ENCODE measurements at places on chromosomes 11 and 22. TPM values are rescaled to one million over a fixed set of nuclear protein-coding genes. Genes with fewer than 3 reads are reported as not detected.

Gene VWCE
- 4.6 TPM for total RNA-seq

Gene LUZP2
- total RNA-seq = under 0.01 TPM

Gene MS4A2
- not detected for total RNA-seq

Gene FAM83F
- not detected for total RNA-seq

Gene TMEM151A
- not detected for total RNA-seq
